ENCODE measurements at places on chromosomes 6 and 20. TPM values are rescaled to one million over a fixed set of nuclear protein-coding genes. Genes with fewer than 3 reads are reported as not detected.

GRCh38 chr6:10951675-10952282 lies 64.9 kb downstream of the SYCP2L start:
- no peaks in the 10 kb centered on the region for H3K36me3 ChIP-seq
- peak; percentile 54 for DNase-seq
- H3K4me1 ChIP-seq: no peaks in the 10 kb centered on the region
- H3K27ac ChIP-seq: no peak overlapping the region
- no peaks in the 10 kb centered on the region for H3K27me3 ChIP-seq

DNA sequence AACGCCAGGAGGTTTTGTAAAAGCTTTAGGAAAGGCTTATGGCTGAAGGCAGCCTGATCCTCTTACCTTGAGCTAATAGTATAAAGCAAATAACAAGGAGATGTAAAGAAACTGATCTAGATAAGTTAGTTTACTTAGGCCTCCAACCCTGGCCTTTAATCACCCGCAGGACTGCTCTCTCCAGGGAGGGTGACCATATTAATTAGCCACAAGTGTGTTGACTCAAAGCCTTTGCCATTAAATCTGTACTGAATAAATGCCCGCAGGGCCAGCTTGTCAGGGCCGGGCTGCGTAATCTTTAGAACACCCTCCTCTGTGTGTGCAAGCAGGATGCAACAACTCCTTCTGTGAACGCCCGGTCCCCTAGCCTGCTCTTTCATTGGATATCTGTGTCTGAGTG lies 6.1 kb upstream of the PRSS16 start:
- no peak for DNase-seq
- H3K27ac ChIP-seq: no peak overlapping the region
- H3K4me3 ChIP-seq: no peak overlapping the region

DNA sequence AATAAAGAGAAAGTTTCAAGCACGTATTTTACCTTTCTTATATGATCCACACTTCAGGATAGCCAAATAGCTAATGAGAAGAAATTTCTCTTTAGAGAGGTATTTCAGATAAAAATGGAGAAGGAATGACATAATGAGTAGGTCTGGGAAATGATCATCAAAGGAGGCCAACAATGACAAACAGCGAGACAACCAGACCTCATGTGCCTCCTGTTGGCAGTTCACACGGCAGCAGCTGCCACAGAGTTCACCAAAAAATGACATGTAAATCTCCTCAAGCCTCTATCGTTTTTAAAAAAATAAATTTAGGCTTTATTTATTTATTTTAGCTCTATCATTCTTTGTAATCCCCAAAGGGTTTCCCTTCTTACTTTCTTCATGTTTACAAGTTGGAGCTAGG lies 47.7 kb downstream of the SLC2A12 start:
- H3K4me1 ChIP-seq: no peaks in the 10 kb centered on the region
- H3K27ac ChIP-seq: no peak overlapping the region
- peaks cover 3% of the 10 kb centered on the region for H3K27me3 ChIP-seq
- H3K36me3 ChIP-seq: no peaks in the 10 kb centered on the region
- no peak for DNase-seq

The GATA5 gene
- total RNA-seq: not detected

The TAPBP gene
- total RNA-seq: 83.2 TPM

The TRIM10 gene
- total RNA-seq: not detected
